Activated CD8-positive, alpha-beta memory T cell treated with anti-CD3 and anti-CD28 coated beads, Interleukin-2, amount 10 ng/mL, durations not matched to agents 7 days and 5 days (primary cell): ENCODE measurements at places on chromosomes 2 and 18.

GRCh38 chr2:109436610-109437225, 177.0 kb downstream of the SEPTIN10 start:
- DNase-seq: no peak

DNA sequence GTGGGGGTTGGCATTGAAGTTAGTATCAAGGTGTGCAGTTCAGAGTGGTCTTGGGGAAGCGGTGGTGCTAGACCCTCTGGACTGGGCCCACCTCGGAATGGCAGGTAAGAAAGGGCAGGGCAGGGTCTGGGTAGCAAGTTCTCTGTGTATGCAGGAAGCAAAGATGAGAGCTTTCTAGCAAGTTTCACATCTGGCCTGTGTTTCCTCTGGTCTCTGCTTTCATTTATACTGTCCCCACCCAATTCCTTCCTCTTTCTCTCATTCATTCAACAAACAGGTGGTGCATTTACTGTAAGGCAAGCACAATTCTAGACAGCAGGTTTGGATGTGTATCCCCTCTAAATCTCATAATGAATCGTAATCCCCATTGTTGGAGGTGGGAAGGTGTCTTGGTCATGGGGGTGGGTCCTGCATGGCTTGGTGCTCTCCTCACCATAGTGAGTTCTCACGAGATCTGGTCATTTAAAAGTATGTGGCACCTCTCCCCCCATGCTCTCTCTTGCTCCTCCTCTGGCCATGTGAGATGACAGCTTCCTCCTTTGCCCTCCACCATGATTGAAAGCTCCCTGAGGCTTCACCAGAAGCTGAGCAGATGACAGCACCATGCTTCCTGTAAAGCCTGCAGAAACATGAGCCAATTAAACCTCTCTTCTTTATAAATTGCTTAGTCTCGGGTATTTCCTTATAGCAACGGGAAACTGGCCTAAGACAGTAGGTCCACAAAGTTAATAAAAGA, 51.8 kb downstream of the PKDCC start:
- no peak for DNase-seq

- DNase-seq: peak; percentile 34
Observed at GRCh38 chr2:25380586-25381375, 39.1 kb upstream of the DNMT3A start.

- DNase-seq: no peak
Observed at GRCh38 chr2:240351088-240351741, 84.2 kb upstream of the GPC1 start.

DNA sequence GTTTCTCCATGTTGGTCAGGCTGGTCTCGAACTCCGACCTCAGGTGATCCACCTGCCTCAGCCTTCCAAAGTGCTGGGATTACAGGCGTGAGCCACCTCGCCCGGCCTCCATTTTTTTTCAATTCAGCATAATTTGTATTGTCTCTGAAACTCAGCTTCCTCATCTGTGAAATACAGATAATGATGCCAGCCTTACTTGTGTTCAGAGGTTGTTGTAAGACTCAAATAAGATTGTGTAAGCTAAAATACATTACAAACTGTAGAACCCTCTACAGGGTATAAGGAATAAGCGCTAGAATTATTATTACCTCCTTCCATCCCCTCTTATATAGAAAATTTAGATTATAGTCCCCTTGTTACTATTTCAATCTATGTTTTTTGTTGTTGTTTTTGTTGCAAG, 24.8 kb upstream of the STARD7 start:
- DNase-seq: no peak

- DNase-seq: no peak
Observed at GRCh38 chr18:34870555-34871310, 160.6 kb downstream of the DTNA start.

- no peak for DNase-seq
Observed at GRCh38 chr2:105644174-105644980, 100.3 kb upstream of the NCK2 start.

DNA sequence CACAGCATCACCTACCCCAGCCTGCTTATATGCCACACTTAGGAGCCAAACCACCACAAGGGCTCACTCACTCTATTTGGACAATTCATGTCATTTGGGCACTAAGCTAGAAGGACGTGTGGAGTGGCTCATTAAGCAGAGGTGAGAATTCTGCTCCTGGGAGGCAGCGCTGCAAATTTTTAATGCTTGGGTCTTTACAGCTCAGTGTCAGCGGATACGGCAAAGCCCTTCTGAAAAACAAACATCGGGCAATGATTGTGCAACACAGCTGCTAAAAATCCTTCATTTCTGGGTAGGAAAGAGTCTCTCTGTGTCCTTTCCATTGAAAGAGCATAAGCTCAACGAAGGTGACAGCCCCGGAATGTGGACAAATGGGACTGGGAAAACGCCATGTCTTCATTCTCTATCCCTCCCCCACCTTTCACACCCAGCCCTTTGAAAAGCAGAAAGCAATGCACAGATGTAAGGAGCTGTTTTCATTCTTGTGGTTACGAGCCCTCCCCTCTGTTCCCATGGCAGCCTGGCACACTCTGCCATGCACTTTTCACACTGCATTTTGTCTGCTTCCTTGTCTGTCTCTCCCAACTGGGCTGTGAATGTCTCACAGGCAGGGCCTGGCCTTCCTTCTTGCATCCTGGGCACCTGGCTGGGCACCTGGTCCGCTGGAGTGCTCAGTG, 16.0 kb downstream of the TMEM177 start:
- no peak for DNase-seq

- DNase-seq: no peak
Observed at GRCh38 chr2:200943527-200944105, 19.8 kb downstream of the ORC2 start.

DNA sequence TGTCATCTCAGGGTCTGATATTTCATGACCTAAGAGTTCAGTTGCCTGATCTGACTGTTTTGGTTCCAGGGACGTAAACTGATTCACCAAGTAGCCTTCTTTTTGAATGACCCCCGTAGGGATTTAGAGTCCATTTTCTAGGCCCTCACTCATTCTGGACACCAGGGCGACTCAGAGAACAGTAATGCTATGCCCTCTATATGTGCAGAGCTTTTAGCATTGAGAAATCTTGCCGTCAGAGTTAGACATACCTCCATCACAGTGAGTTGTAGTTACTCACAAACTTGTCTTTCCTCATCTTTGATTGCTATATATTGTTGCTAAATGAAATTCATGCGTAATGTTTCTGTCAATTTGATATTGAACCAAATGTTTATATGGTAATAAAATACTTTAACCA, 92.3 kb downstream of the OSBPL6 start:
- DNase-seq: no peak

DNA sequence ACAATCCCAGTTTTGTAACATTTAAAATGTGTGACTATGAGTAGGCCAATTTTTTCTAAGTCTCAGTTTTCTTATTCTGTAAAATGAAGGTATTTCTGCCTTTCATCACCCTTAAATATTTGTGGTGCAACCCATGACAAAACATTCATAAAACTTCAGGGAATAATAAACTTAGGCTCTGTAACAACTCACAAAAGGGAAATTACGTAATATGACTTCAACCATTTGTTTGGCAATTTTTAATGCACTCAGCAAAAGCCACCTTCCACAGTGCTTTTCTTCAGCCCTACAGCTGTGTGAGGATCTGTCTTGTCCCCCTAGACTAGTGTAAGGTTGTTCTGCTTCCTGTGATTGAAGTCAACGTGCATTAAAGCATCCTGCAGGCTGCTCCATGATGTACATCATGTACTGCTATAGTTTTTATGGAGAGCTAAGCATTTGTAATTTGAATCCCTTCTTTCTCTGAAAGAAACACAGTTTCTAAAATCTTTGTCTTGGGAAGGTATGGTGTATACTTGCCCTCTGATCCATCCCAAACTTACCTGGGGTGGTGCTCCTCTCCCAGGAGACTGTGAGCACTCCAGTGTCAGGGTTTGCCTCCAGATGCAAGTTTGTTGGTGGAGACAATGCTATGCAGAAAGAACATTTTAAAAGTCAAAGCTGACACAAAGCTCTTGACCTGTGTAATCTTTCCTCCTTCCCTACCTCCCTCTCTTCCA, 39.1 kb downstream of the FN1 start:
- DNase-seq: no peak

DNA sequence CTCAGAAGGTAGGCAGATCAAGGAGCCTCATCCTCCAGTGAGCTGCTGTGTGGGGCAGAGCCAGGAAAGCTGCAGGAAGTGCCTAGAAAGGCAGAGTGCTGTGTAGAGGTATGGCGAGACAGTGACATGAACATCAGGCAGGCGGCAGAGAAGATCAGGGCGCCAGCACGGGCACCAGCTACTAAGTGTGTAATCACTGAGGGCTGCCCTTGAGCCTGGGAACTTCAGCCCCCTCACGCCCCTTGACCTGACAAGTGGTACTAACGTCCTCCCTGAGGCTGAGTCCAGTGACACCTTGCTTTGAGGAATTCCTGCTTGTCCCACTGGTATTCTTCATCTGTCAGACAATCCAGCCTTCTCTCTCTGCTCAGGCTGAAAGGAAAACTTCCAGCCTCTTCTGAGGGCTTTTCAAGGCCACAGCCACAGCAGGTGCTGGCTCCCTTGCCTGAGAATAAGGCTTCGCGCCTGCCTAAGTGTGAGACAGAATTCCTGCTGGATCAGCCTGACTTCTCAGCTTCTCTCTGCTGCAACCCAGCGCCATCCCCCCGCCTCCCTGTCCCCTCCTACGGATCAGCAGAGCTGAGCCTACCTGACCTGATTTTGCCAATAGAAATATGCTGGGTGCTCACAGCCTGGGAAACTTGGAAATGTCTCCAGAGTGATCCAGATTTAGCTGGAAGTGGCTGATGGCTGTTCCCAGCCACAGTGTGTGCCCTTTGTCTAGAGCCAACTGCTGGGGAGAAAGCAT, 148.0 kb downstream of the SMAD7 start:
- peak; percentile 38 for DNase-seq

GRCh38 chr18:31057051-31057450, 14.5 kb upstream of the DSC3 start:
- DNase-seq: no peak

DNA sequence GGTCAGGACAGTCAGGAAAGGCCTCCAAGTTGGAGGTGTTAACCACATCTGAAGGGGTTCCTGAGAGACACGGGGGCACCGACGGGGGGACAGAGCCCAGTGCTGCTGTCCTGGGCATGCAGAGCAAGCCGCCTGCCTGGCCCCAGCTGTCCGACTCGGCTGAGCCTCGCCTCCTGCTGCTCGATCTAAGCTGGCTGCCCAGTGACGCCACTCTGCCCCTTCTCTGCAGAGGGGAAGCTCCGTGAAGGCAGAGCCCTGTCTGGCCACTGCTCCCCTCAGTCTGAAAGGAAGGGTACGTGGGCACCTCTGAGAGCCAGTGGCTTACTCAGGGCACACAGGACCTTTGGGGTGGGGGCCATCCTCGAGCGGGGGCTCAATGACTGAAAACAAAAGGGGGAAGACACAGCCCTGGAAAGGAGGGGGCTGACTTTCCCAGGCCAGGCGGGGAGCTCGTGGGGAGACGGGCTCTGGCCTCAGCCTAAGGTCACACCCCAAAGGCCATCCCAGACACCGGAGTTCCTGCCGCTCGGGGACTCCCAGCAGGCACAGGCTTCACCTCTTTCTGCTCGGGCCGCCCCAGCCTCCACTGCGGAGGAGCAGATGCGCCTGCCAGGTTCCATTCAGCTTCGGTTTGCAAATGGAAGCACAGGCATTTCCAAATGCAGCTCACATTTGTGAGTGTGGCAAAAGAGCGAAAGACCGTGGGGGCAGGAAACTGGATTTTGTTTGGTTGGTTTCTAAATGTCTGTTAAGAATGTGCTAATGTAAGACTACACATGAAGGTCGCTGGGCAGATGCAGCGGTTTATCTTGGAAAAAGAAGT, 136.9 kb downstream of the HDAC4 start:
- no peak for DNase-seq

- no peak for DNase-seq
Observed at GRCh38 chr18:27717816-27718215, 459.1 kb downstream of the CDH2 start.

GRCh38 chr18:55319459-55320193, 268.4 kb downstream of the TCF4 start:
- no peak for DNase-seq

DNA sequence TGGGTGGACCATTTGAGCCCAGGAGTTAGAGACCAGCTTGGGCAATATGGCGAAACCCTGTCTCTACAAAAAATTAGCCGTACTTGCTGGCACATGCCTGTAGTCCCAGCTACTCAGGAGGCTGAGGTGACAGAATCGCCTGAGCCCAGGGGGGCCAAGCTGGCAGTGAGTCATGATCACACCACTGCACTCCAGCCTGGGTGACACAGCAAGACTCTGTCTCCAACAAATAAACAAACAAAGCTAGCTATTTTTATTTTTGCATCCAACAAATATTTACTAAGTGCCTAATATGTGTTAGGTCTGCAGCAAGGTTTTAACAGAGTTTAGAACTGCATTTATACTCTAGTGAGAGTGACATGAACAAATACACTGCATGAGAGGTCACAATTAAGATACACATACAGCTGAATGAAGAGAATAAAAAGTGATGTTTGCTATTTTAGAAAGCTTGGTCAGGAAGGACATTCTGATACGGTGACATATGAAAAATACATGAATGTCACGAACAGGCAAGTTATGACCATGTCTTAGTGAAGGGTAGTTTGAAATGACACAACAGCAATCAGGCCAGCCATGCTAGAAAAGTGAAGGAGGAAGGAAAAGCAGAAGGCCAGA, 83.2 kb upstream of the FRZB start:
- DNase-seq: peak; percentile 50

DNA sequence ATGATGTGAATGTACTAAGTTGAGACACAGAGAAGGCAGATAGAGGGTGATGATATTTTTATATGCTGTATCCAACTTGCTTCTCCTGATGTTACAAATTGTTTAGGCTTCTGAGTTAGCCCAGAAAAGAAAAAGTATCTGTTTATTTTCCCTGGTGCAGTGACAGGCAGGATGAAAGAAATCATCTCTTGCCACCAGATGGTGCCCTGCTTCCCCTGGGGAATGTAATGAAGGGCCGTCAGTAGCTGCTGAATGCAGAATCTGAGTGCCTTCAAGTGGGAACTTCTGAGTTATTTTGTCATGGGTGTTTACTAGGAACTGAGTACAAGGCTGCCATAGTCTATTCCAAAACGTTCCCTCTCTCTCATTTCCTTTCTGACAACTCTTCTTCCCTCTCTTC, 525.6 kb downstream of the MBD2 start:
- no peak for DNase-seq

DNA sequence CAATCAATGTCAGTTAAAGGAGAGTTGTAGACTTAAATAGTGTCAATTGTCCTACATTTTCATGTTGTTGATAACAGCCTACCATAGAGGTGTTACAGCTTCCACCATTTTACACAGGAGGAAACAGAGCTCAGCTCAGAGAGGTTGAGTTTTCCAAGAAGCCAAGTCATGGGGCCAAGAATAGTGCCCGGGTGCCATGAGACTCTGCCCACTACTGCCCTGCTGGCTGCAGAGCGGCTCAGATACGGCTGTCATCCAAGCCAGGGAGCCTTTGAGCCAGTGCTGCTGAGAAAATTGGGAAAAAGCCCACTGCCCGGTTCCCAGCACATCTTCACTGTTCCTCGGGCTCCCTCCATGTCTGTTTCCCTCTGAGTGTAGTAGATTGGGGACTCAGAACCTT, 22.0 kb downstream of the RAB12 start:
- DNase-seq: no peak

- DNase-seq: no peak
Observed at GRCh38 chr2:157751462-157752058, 122.9 kb upstream of the ACVR1C start.
